Omental fat pad (tissue), 4 donors: ENCODE measurements at places on chromosomes 11 and 22.

DNA sequence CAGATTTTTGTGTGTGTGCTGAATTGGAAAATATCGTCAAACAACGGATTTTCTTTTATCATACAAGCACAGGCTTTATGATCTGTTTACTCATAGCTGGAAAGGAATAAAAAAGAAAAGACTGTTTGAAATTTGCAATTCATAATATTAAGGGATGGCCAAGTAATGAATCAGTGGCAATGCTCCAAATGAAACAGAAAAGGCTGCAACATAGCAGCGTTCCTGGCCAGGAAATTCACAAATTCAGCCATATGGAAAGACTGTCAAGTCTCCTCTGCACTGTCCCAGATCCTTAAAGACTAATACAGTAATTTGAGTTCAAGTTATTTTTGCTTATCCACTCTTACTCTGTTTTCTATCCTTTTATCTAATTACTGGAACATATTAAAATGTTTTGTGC is 98.2 kb downstream of the MSANTD4 start:
- no peak for DNase-seq

DNA sequence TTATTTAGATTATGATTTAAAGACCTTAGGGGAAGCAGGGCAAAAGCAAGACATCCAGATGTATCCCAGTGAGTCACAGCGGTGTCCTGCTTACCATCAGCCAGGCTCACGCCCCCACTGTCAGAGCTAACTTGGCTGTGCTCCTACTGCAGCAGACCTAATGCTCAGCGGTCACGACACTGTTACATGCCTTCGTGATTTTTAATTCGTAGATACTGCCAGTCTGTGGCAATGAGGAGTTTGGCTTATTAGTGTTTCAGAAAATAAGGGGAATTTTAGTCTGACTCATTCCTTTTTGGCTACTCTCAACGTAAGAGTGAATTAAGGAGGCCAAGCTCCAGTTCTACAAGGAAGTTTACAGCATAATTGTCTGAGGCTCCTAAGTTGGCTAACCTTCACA is 22.7 kb downstream of the EFCAB6 start:
- peak; percentile 43 for DNase-seq

GRCh38 chr11:122741613-122742300 is 86.2 kb downstream of the UBASH3B start:
- DNase-seq: no peak

GRCh38 chr22:29744902-29745301 is 21.9 kb downstream of the ZMAT5 start:
- DNase-seq: no peak

DNA sequence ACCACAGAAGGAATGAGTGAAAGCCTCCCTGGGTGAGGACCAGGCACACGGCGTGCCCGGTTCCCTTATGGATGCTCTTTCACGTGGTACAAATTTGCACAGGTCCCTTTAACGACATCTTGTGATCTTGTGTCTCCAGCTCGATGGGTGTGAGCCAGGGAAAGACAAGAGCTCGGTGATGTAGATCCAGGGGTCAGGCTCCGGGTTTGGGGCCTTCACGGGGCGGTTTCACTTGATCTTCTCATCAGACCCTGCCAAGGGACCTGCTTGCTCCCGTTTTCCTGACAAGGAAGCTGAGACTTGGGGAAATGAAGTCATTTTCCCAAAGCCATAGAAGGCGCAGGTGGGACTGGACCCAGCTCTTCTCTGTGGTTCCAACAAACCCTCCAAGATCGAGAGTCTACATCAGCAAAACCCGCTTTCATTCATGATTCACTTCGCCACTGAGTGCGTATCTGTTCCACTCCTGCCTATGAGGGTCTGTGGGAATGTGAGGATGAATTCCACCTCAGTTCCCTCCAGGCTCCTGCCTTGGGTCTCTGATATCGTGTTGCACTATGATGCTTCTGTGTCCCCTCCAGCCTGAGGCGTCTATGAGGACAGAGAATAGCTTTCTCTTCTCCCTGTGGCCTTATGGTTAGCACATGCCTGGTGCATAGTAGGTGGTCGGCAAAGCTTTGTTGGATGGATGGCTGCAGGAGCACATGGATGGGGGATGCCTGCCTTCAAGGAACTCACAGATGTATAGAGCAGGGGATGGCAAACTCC is 45.0 kb upstream of the ANO1 start:
- DNase-seq: no peak
